GM23338 (cell line): ENCODE measurements at places on chromosomes 2 and 18. TPM values are rescaled to one million over a fixed set of nuclear protein-coding genes. Genes with fewer than 3 reads are reported as not detected.

Gene DOCK10
- 1.3 and 1.7 TPM in 2 replicates for total RNA-seq

Gene PSMA8
- not detected in 2 replicates for total RNA-seq

Gene PPM1G
- total RNA-seq = 178 and 183 TPM in 2 replicates

Gene RRM2
- 118 and 119 TPM in 2 replicates for total RNA-seq

Gene CROCC2
- not detected in 2 replicates for total RNA-seq

Gene SPEG
- 32.4 and 32.6 TPM in 2 replicates for total RNA-seq

Gene ZNF142
- 26.4 and 32.8 TPM in 2 replicates for total RNA-seq

Gene MAPRE3
- 3.7 and 4.5 TPM in 2 replicates for total RNA-seq

DNA sequence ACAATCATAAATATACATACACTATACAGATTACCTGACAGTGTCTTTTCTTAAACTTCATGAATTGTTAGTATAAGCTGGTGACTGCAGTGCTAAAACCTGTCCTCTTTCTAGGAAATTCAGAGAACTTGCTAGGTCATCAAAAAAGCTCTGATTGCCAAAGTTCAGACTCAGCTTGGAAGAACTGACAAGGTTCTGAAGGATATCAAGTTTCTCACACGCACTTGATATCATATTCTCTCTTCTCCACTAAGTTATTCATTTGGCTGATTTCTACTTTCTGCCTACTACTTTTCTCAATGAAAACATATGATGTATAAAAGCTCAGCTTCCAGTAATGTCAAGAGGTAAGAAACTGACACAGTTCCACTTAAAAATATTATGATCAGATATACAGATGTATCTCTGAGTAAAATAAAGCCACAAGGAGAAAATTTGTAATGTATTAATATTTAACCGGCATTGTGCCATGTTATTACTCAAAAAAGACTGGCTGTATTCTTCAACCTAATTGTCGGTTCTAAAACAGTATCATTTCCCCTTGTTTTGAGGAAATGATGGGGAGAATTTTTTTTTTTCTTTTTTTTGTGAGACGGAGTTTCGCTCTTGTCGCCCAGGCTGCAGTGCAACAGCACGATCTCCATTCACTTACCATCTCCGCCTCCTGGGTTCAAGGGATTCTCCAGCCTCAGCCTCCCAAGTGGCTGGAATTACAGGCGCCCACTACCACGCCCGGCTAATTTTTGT is 2.4 kb downstream of the OSBPL1A start:
- peak overlapping the region; percentile 9; the same call in 1 of the 2 replicates for H3K4me3 ChIP-seq
- no peak for DNase-seq
- no peaks in the 10 kb centered on the region for H3K36me3 ChIP-seq

- H3K27ac ChIP-seq = no peak overlapping the region
- no peak overlapping the region for H3K4me3 ChIP-seq
- no peaks in the 10 kb centered on the region for H3K36me3 ChIP-seq
Observed at GRCh38 chr2:239724851-239725550, 300.1 kb downstream of the NDUFA10 start.

GRCh38 chr2:202017940-202018339 is 15.7 kb upstream of the FZD7 start:
- H3K4me3 ChIP-seq = no peak overlapping the region
- peaks cover 39% of the 10 kb centered on the region for H3K4me1 ChIP-seq
- no peaks in the 10 kb centered on the region for H3K36me3 ChIP-seq
- H3K27ac ChIP-seq = no peak overlapping the region
- H3K27me3 ChIP-seq = no peaks in the 10 kb centered on the region

DNA sequence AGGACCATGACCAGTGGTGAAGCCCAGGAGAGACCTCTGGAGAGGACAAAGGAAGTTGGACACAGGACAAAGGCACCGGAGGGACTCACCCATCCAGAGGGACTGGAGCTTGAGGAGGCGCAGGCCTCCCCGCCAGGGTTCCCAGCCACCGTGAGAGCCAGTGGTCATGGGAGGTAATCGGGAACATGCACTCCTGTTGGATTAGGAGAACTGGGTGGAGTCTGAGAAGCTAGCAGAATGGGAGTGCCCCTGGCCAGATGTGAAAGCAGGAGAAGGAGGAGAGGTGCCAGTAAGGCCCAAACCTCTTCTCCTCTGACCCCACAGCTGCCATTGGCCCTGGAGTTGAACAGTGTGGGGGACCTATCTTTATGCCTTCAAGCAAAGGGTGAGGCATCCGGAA is 20.3 kb downstream of the POU3F3 start:
- peak overlapping the region; percentile 74 for H3K4me3 ChIP-seq
- no peaks in the 10 kb centered on the region for H3K36me3 ChIP-seq
- no peak for DNase-seq
- H3K4me1 ChIP-seq = peaks cover 25% of the 10 kb centered on the region
- H3K27me3 ChIP-seq = peaks cover 75% of the 10 kb centered on the region

GRCh38 chr2:203583084-203583695 is 48.1 kb upstream of the RAPH1 start:
- no peak for DNase-seq
- no peak overlapping the region for H3K4me3 ChIP-seq
- H3K36me3 ChIP-seq = no peaks in the 10 kb centered on the region

DNA sequence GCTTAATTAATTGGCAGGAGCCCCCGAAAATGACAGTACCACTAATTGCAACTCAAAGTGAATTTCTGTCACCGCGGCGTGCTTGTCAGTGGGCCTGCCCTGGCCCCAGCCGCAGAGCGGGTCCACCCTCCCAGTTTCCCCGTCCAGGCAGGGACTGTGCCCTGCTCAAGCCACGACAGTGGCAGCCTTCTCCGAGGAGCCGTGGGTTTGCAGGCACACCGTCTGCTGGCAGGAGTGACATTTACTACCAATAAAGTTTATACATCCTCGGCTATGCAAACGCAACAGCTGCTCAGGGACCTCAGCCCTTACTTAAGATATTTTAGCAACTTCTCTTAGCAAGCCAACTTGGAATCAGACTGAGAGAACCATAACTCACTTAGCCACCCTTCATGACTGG is 112.7 kb downstream of the GBX2 start:
- H3K27ac ChIP-seq = no peak overlapping the region
- peaks cover 38% of the 10 kb centered on the region for H3K4me1 ChIP-seq
- no peaks in the 10 kb centered on the region for H3K36me3 ChIP-seq
- no peak for DNase-seq

GRCh38 chr2:177254433-177255226 is 9.9 kb downstream of the NFE2L2 start:
- peak; percentile 93 for DNase-seq
- 0 out of 2 replicates have a peak, but pooled peaks cover 6% of the 10 kb centered on the region for H3K36me3 ChIP-seq
- H3K27ac ChIP-seq = peak overlapping the region; percentile 58
- H3K4me3 ChIP-seq = no peak overlapping the region
